Kidney (tissue), 22 donors: ENCODE measurements at places on chromosomes 16 and 17. TPM values are rescaled to one million over a fixed set of nuclear protein-coding genes. Genes with fewer than 3 reads are reported as not detected.

GRCh38 chr17:59623151-59623550 lies 3.5 kb downstream of the CLTC start:
- H3K4me3 ChIP-seq: peak overlapping the region; percentile 1
- H3K36me3 ChIP-seq: no peaks in the 10 kb centered on the region
- peak overlapping the region; percentile 0 for H3K27ac ChIP-seq
- H3K4me1 ChIP-seq: peaks cover 8% of the 10 kb centered on the region
- DNase-seq: no peak

- peaks cover 10% of the 10 kb centered on the region for H3K4me1 ChIP-seq
- H3K36me3 ChIP-seq: peaks cover 7% of the 10 kb centered on the region
- no peak for DNase-seq
- peak overlapping the region; percentile 96 for H3K27ac ChIP-seq
- H3K4me3 ChIP-seq: peak overlapping the region; percentile 98
Observed at GRCh38 chr17:44187131-44187899, 543 bp downstream of the TMUB2 start.

DNA sequence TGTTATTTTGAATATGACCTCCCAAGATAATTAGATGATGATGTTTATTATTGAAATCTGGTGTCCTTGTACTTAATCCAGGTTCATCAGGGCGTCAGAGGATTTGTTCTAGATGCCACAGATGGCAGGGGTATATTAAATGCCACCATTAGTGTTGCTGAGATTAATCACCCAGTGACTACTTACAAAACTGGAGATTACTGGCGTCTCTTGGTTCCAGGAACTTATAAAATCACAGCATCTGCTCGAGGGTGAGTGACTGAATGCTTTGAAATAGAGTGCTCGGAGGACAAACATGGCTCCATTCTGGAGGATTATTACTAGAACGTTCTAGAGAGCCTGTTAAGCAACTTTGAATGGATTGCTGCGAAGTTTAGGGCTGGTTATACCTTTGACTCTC lies 33.5 kb upstream of the GOSR1 start:
- no peaks in the 10 kb centered on the region for H3K4me1 ChIP-seq
- DNase-seq: no peak
- no peak overlapping the region for H3K27ac ChIP-seq
- H3K36me3 ChIP-seq: peaks cover 5% of the 10 kb centered on the region
- H3K4me3 ChIP-seq: no peak overlapping the region
- H3K27me3 ChIP-seq: no peaks in the 10 kb centered on the region

GRCh38 chr16:1707193-1707790 lies 1.3 kb downstream of the MAPK8IP3 start:
- H3K27me3 ChIP-seq: no peaks in the 10 kb centered on the region
- H3K36me3 ChIP-seq: no peaks in the 10 kb centered on the region
- DNase-seq: no peak
- H3K4me3 ChIP-seq: peak overlapping the region; percentile 64
- H3K4me1 ChIP-seq: peaks cover 10% of the 10 kb centered on the region

DNA sequence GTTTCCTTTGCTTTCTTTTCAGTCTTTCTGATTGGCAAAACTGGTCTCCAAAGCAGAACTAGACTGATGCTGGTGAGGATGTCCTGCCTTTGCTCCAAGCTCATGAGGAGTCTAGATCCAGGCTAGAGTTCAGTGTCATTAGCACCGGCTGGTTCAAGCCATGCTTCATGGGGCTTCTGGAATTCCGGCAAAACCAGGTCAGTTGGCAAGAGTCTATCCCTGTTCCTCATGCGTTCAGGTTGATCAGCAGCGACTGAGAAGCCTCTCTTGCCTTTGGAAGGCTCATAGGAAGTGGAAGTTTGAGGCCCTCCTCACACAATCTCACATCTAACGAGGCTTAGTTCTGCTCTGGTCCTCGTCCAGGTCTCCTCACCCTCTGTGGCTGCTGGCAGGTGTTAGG lies 194.3 kb downstream of the HS3ST3A1 start:
- no peaks in the 10 kb centered on the region for H3K27me3 ChIP-seq
- no peak overlapping the region for H3K27ac ChIP-seq
- no peaks in the 10 kb centered on the region for H3K36me3 ChIP-seq

DNA sequence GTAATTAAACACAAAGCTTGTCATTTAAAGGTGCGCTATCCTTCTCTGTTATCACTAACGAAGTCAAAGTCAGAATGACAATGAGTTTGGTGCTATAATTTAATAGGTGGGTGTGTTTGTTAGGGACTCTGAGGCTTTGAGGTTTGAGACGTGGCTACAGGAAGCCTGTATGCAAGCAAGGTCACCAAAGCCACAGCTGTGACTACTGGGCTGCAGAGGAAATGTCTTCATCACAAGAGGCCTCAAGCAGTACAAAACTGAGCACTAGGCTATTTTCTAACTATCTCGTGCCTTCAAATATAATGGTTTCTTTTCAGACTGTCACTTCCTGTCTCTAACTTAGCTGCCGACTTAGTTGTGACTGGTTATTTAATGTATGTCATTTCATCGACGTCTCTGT lies 141.2 kb downstream of the AATF start:
- DNase-seq: no peak
- H3K27me3 ChIP-seq: no peaks in the 10 kb centered on the region
- peaks cover 6% of the 10 kb centered on the region for H3K4me1 ChIP-seq
- H3K27ac ChIP-seq: no peak overlapping the region

DNA sequence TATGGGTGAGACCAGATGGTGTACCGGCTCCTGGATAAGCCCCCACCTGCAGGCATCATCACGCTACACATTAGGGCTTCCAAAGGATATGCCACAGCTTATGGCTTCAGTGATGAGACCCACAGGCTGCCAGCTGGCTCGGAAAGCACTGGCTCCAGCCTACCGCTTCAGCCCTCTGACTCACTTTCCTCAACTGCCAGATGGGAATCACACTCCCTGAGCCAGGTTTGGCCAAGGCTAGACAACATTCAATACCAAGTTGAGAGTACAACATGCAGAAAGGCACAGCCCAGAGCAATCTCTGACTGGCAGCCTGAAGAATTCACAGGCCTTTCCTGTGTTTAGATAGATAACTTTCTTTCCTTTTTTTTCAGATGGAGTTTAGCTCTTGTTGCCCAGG lies 10.3 kb downstream of the CENPV start:
- H3K4me1 ChIP-seq: no peaks in the 10 kb centered on the region
- H3K36me3 ChIP-seq: no peaks in the 10 kb centered on the region
- no peak overlapping the region for H3K4me3 ChIP-seq
- DNase-seq: no peak

DNA sequence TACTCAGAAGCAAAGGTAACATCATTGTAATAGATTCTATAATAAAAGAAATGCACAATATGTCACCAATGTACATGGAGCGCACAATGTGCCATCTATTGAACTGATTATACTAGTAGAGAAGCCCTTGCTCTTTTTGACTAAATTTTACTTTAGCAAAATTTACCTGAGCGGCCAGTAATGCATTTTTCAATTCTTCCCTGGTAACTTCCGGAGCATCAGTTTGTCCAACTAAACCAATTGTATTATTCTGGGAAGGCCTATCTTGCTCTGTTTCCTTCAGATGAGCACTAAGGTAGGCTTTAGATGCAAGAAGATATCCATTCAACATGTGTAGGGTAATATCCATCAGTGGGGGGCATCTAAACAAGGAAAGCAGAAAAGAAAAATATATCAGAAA lies 8.8 kb upstream of the BRIP1 start:
- peaks cover 11% of the 10 kb centered on the region for H3K36me3 ChIP-seq
- H3K4me3 ChIP-seq: no peak overlapping the region
- DNase-seq: no peak
- no peaks in the 10 kb centered on the region for H3K27me3 ChIP-seq
- no peaks in the 10 kb centered on the region for H3K4me1 ChIP-seq

GRCh38 chr17:81958633-81959342 lies 2.2 kb downstream of the NOTUM start:
- no peaks in the 10 kb centered on the region for H3K4me1 ChIP-seq
- no peaks in the 10 kb centered on the region for H3K36me3 ChIP-seq
- H3K27me3 ChIP-seq: peaks cover 13% of the 10 kb centered on the region
- no peak overlapping the region for H3K4me3 ChIP-seq

DNA sequence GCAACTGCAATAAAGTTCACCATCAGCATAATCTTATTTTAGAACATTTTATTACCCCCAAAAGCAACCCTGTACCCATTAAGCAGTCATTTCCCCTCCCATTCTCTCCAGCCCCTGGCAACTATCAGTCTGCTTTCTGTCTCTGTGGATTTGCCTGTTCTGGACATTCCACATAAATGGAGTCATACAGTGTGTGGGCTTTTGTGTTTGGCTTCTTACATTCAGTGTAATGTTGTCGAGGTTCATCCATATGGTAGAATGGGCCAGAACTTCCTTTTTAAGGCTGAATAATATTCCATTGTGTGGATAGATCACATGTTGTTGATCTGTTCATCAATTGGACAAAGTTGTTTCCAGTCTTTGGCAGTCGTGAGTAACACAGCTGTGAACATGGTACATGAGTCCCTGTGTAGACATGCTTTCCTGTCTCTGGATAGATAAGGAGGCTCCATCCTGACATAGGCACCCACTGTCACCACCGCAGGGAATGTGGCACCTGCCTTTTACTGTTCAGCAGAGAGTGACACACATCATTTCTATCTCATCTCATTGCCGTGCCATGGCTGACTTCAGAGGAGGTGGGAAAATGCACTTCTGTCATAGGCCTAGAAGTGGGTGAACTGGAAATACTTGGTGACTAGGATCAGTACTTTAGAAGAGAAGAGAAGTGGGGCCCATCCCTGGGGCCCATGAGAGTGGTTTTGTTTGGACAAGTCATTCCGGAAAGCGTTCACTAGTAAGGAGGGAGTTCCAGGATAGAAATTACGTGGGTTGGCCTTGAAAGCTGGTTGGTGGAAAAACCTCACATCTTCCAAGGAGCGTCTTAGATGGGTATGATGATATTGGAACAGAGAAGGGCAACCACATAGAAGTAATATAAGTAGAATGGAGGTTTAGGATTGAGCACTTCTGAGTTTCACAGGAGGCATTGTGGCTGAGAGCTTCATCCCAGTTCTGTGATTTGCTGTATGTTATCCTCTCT lies 25.8 kb downstream of the EPN2 start:
- H3K36me3 ChIP-seq: no peaks in the 10 kb centered on the region
- H3K4me1 ChIP-seq: peaks cover 2% of the 10 kb centered on the region
- H3K27ac ChIP-seq: peak overlapping the region; percentile 62
- no peak overlapping the region for H3K4me3 ChIP-seq

DNA sequence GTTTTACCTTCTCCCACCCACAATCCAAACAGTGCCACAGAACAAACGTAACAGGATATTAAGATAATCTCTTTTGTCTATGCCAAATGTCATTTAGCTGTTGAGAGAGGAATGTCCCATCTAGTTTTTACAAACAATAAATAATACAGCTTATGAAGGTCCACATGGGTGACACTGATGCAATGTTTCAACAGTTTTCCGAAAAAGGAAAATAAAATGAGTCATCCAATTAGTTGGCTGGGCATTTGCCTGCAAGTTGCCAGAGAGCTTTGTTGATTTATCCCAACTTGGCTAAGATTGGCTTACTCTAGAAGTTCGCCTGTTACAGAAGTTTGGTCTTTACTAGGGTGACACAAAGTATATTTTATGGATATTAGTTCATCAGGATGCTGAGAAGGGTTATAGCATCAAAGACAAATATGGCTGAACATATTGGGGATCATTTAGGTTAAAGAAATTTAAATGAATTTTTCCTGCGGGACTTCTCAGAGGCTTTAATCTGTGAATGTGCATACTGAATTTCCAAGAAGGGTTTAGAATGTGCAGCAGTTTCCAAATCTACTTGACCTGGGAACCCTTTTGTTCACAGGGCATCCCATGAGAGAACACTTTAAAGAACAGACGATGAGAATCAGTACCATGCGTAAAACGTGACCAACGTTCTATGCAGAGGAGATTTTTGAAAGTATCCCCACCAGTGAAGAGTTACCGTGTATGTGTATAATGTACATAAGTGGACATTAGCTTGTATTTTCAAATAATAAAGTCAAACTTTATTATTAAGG lies 73.1 kb downstream of the CDH13 start:
- H3K27ac ChIP-seq: no peak overlapping the region
- no peak for DNase-seq
- no peaks in the 10 kb centered on the region for H3K4me1 ChIP-seq
- H3K36me3 ChIP-seq: no peaks in the 10 kb centered on the region
- no peak overlapping the region for H3K4me3 ChIP-seq

- DNase-seq: no peak
- no peaks in the 10 kb centered on the region for H3K27me3 ChIP-seq
- H3K27ac ChIP-seq: peak overlapping the region; percentile 53
- no peaks in the 10 kb centered on the region for H3K4me1 ChIP-seq
- no peaks in the 10 kb centered on the region for H3K36me3 ChIP-seq
- no peak overlapping the region for H3K4me3 ChIP-seq
Observed at GRCh38 chr16:50956637-50957036, 194.4 kb downstream of the SALL1 start.

GRCh38 chr17:17511293-17511741 lies 15.1 kb upstream of the RASD1 start:
- no peak for DNase-seq
- no peaks in the 10 kb centered on the region for H3K36me3 ChIP-seq
- no peak overlapping the region for H3K27ac ChIP-seq
- H3K27me3 ChIP-seq: no peaks in the 10 kb centered on the region

GRCh38 chr16:53041320-53042051 lies 11.2 kb downstream of the CHD9NB start:
- peak overlapping the region; percentile 84 for H3K27ac ChIP-seq
- peaks cover 33% of the 10 kb centered on the region for H3K4me1 ChIP-seq
- no peaks in the 10 kb centered on the region for H3K36me3 ChIP-seq
- H3K27me3 ChIP-seq: no peaks in the 10 kb centered on the region
- no peak overlapping the region for H3K4me3 ChIP-seq
- peak; percentile 55 for DNase-seq

GRCh38 chr17:30824002-30824355 lies 513 bp downstream of the CRLF3 start:
- H3K4me3 ChIP-seq: peak overlapping the region; percentile 88
- H3K4me1 ChIP-seq: no peaks in the 10 kb centered on the region
- no peaks in the 10 kb centered on the region for H3K27me3 ChIP-seq

DNA sequence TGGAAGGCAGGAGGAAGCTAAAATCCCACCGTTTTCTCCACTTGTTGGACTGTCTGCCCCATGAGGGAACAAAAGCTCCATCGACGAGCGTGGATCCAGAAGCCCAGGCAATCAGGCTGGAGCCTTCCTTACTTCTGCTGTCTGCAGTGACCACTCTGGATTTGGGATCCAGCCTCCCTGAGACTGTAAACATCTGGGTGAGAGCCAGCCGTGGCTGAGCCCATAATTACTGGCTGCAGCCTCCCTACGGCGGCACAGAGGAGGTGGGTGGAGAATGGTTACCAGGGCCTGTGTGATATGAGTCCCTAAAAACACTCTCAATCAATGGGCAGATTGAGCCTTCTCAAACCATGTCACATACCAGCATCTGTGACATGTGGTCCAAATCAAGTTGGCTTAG lies 158.2 kb downstream of the FOXL1 start:
- H3K4me3 ChIP-seq: no peak overlapping the region
- peaks cover 4% of the 10 kb centered on the region for H3K4me1 ChIP-seq
- no peak overlapping the region for H3K27ac ChIP-seq

- no peaks in the 10 kb centered on the region for H3K27me3 ChIP-seq
- H3K4me1 ChIP-seq: no peaks in the 10 kb centered on the region
- no peak overlapping the region for H3K4me3 ChIP-seq
Observed at GRCh38 chr17:59521465-59522126, 43.8 kb upstream of the DHX40 start.

- no peak overlapping the region for H3K27ac ChIP-seq
- H3K27me3 ChIP-seq: no peaks in the 10 kb centered on the region
- no peaks in the 10 kb centered on the region for H3K36me3 ChIP-seq
- no peak overlapping the region for H3K4me3 ChIP-seq
Observed at GRCh38 chr17:27421111-27421510, 35.1 kb upstream of the KSR1 start.

The TPSB2 gene
- total RNA-seq: 141 TPM

The CEP295NL gene
- total RNA-seq: 3.6 TPM

The METTL9 gene
- 129 TPM for total RNA-seq

The CCL17 gene
- 1.5 TPM for total RNA-seq

The KCNH6 gene
- 0.57 TPM for total RNA-seq
